ENCODE measurements at places on chromosomes 16 and 17.

DNA sequence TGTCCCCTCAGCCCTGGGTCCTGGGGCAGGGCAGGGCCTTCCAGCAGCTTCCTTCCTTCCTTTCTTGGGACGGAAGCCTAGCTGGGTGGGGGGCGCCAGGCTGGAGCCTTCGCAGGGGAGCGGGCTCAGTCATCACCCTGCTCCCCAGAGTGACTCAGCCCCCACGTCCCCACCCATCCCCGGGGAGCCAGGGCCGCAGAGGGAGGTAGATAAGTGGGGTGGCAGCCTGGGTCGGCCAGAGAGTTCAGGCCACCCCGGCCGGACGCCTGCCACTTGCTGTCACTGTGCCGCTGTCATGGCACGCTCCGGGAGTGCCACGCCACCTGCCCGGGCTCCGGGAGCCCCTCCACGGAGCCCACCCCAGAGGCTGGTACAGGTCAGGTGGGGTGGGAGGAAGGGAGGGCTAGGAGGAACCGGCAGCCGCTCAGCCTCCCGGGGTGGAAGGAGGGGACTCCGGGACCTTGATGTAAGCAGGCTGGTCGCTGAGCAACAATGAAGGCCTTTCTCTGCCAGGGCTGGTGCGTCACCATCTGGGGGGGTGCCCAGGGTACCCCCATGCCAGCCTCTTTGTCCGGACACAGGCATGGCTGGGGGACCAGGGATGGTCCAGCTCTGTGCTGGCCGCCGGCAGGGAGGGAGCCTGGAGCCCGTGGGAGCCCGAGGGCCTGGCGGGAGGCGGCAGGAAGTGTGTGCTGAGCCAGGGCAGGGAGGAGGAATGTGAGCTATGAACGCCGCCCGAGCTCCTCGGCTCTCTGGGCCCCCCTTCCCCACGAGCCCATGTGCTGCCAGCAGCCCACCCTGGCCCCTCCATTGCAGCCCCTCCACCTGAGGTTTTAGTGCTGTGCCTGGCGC is 6.6 kb downstream of the NHERF2 start:
- peak; percentile 62 for DNase-seq

GRCh38 chr17:71850812-71851211 is 270.0 kb upstream of the SOX9 start:
- no peak for DNase-seq

DNA sequence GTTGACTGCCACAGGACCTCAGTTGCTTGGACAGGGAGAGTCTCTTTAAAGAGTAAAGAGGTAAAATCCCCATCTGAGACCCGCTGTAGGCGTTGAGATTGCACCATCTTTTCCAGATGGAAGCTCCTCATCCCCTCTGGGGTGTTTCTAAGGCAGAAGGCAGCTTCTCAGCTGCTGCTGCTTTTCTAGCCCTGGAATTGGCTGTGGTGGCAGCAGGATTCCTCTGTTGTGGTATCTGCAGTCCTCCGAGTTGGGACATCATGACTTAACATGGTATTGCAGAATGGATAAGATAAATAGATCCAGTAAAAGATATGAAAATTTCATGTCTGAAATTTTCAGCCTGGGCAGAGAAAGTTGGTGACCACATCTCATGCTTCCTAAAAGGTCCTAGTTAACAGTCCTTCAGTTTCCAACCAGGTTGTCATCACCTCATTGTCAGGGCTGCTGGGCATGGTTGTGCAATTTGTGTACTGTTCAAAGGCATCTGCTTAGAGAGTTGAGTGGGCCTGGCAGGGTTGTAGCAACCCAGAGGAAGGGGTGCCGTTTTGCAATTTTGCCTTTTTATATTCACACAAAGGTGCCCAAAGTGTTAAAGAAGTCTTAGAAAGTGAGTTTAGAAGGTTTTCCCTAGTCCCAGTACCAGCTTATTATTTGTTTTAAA is 150.4 kb downstream of the SPECC1 start:
- peak; percentile 11 for DNase-seq

GRCh38 chr16:822909-823297 is 22.4 kb upstream of the GNG13 start:
- no peak for DNase-seq

Data from fibroblast of upper back skin (primary cell).